LNCaP clone FGC (cell line): ENCODE measurements at places on chromosomes 2 and 18.
A peak's percentile ranks its signal among the peaks of the same experiment; 100 is the strongest.

- no peak for DNase-seq
These were observed 44.3 kb downstream of the HPCAL1 start for GRCh38 chr2:10346929-10347561.

DNA sequence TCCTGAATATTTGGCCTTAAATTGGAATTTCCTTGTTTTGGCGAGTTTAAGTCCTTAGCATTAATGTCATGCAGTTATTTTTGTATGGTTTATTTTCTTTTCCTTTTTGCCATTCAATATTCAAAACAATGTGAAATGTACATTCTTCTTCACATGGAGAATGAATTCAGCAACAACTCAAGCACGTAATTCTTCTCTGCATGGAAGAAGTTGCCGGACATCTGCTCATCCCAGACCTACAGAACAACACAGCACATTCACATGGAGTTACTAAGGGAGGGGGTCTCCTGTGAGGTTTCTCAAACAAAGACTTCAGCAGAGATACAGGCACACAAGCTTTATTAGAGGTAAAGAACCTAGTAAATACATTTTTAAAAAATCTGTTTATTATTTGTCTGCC is 236.8 kb downstream of the SATB2 start:
- no peak for DNase-seq

GRCh38 chr2:41763141-41763540 is 284.7 kb upstream of the PKDCC start:
- no peak for DNase-seq

GRCh38 chr2:160463245-160463644 is 30.4 kb downstream of the RBMS1 start:
- DNase-seq, result no peak

DNA sequence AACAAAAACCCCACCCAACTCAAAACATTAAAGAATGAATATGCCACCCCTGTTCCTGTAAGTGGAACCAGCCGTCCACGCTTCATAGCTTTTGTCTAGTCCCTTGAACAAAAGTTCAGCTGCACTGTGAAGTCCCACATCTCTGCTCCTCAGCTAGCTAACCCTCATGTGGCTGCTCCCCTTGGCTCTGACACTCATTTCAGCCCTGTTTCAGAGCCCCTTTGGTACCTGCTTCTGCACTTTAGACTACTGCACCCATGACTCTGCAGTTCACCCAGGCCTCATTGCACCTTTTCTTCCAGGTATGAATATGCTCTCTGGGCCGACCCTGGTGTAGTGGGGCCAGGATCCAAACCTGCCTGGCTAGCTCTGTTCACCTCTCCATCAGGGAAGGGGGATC is 155.3 kb downstream of the DIS3L2 start:
- DNase-seq, result no peak

GRCh38 chr2:134232868-134233727 is 20.8 kb upstream of the MGAT5 start:
- DNase-seq, result no peak

GRCh38 chr2:222802514-222803196 is 58.2 kb upstream of the ACSL3 start:
- DNase-seq, result peak; percentile 72

DNA sequence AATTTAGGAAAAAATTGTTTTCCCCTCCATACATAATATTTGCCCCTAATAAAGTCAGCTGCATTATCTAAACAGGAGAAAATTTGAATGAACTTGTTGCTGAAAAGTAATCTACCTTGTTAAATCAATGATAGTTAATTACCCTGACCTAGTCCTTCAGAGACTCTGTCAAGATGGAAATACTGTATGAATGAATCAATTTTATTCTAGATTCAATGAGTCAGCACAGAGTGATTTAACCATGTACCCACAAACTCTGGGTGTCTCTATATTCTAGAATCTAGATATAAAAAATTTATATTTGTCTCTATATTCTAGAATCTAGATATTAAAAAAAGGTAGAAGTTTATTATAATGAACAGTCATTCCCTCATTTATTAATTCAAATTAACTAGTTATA is 36.2 kb downstream of the NDUFAF7 start:
- no peak for DNase-seq

GRCh38 chr18:13321923-13322322 is 103.4 kb downstream of the LDLRAD4 start:
- DNase-seq, result no peak

- no peak for DNase-seq
These were observed 8.0 kb upstream of the KDM3A start for GRCh38 chr2:86433137-86433536.

GRCh38 chr2:65025453-65026123 is 30.6 kb upstream of the CEP68 start:
- no peak for DNase-seq

DNA sequence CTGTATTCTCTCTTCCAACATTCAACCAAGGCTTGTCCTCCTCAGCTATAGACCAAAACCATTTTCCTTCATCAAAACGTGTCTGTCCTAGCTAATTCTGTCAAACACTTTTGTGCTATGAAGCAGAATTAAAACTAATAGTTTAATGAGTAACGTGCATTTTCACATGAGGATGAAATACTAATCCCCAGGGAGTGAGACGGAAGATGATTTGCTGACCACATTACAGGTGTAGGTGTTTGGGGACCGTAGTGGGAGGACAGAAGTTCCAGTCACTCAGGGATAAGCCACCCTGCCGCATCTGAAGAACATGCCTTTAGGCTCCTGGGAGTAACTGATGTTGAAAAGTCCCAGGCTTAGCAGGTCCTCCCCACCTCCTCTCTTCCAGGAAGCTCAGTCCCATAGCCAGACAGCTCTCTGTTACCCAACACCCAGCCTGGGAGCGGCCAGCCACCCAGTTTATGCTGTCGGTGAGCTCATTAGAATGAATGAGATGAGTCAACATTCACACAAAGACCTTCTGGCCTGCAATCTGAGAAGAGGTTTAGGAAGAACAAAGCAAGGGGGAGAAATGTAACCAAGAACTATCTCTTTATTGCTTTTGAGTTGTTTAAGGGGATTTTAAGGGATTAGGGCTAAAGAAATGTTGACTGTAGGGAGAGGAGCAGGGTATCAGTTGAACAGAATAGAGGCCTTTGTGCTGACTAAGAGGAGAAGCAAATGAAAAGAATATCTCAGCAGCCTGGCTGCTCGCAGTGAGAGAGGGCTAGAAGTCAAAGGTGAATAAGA is 122.5 kb downstream of the FOXI3 start:
- DNase-seq, result no peak

DNA sequence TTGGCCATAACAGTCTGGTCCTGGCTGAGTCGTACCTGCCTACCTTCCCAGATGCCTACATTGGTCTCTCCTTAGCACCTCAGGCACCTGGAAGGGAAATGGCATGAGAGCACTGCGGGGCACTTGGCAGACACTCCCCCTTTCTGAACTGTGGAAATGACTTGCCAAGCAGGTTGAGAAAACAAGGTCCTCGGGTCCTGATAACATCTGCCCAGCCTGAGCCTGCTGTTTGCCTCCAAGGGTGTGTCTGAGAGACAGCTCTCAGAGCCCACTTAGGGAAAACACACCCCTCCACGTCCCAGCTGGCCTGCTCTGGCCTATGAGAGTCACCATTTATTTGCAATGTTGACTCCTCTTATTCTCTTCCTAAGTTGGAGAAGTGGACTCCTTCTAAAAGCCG is 10.5 kb downstream of the FAM110C start:
- peak; percentile 89 for DNase-seq

- no peak for DNase-seq
These were observed 39.9 kb downstream of the TGFA start for GRCh38 chr2:70513738-70514137.

GRCh38 chr2:217399291-217399690 is 539.4 kb upstream of the TNP1 start:
- DNase-seq, result no peak

DNA sequence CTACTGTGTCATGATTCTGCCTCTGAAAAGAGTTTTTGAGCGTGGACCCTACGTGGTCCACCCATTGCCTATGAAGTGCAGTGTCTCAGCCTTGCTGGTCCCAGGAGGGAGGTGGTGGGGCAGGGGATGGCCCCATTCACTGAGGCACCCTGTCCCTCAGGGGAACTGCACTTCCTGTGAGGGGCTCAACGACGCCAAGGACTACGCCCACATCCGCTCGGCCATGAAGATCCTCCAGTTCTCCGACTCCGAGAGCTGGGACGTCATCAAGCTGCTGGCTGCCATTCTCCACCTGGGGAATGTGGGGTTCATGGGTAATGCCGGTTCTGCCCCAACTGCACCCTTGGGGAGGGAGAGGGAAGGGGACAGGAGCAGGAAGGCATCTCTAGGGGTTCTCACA is 42.5 kb downstream of the MYO7B start:
- DNase-seq, result no peak
